Muscle of back (tissue), 13 donors: ENCODE measurements at places on chromosomes 11 and 22. TPM values are rescaled to one million over a fixed set of nuclear protein-coding genes. Genes with fewer than 3 reads are reported as not detected.

Gene DNAJB7
- 0.24 TPM for polyA plus RNA-seq

GRCh38 chr11:124085997-124086846, 29.0 kb upstream of the VWA5A start:
- DNase-seq: no peak

GRCh38 chr11:32775908-32776307, 18.6 kb downstream of the CCDC73 start:
- DNase-seq: no peak

Gene OR52N4
- not detected for polyA plus RNA-seq

DNA sequence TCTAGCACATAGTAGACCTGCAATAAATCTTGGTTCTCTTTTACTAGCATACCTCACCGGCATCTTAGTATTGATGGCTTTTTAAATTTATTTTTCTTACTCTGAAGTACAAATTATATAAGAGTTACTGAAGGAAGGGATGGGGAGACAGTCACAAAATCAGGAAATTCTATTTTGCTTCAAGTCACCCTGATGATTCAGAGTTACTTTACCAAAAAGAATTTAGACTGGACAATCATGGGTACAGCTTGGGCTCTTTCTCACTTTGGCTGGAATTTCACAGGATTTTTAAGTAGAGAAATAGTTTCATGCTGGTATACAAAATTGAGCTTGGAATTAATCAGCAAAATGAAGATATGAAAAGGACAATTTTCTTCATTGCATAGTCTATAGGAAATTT, 919.2 kb downstream of the METTL15 start:
- no peak for DNase-seq

- DNase-seq: no peak
Observed at GRCh38 chr11:19892387-19892786, 179.8 kb downstream of the NAV2 start.

GRCh38 chr22:49928185-49928495, 9.7 kb downstream of the CRELD2 start:
- no peak for DNase-seq

Gene MRGPRF
- polyA plus RNA-seq: 15.2 TPM

DNA sequence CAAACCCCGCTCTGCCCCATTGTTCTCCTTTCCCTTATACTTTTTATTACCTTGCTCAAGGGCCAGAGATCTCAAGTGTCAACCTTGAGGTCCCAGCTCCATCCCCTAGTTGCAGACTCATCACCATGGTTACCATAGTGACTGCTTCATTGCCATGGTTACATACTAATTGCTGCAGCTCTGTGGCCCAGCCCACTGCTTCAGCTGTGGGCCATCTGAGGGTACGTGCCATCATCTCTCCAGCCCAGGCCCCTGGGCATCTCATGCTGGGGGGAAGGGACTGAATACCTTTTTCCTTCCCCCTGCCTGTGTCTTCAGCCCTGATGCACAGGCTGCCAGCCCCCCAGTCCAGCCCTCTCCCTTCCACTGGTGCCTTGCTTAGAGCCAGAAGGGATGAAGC, 22.2 kb downstream of the TREH start:
- no peak for DNase-seq

GRCh38 chr11:76096552-76096951, 109.8 kb downstream of the WNT11 start:
- DNase-seq: no peak

DNA sequence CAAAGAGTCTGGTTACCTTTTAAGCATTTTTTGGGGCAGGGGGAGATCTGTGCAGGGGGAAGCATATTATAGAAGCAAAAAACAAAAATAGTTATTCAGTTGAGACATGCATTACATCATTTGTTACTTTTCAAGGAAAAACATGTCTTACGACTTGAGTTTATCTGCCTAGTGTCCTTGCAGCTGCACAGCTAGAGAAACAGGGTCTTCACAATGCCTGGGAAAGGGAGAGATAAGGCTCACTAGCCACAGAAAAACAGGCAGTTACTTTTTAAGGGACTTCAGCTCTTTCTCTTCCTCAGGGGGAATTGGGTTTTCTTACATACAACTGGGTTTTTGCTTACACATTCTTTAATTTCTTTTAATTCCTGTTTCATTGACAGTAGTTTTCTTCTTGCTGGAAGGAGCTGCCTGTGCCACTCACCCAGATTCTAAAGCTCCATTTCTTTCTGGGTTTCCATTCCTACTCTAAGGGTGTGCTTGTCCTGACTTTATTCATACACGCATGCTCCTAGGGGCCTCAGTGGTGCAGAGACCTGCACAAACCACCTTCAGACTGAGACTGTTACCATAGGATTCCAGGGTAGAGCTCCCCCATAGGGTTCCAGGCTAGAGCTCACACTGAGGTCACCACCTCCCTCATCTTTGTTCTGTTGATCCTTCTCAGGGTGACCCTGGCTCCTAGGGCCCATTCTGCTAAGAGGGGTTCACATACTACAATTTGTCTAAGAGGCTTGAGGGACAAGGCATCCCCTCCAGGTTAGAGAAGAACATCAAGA, 14.7 kb upstream of the UBQLNL start:
- no peak for DNase-seq

GRCh38 chr11:128302425-128303186, 284.8 kb downstream of the ETS1 start:
- no peak for DNase-seq

- DNase-seq: peak; percentile 57
Observed at GRCh38 chr11:61598886-61599868, 18.3 kb upstream of the SYT7 start.

GRCh38 chr11:6397636-6398035, 7.4 kb downstream of the SMPD1 start:
- no peak for DNase-seq

Gene ARHGAP20
- polyA plus RNA-seq: 8.0 TPM

GRCh38 chr11:17683377-17684161, 35.8 kb upstream of the MYOD1 start:
- DNase-seq: no peak

GRCh38 chr11:44149651-44150050, 54.2 kb downstream of the EXT2 start:
- DNase-seq: no peak

GRCh38 chr11:6931146-6931713, 5.0 kb downstream of the ZNF215 start:
- DNase-seq: peak; percentile 16

GRCh38 chr11:88293931-88294330, 43.6 kb downstream of the CTSC start:
- no peak for DNase-seq

- no peak for DNase-seq
Observed at GRCh38 chr22:42763965-42764480, 43.4 kb upstream of the A4GALT start.

Gene LRRC56
- polyA plus RNA-seq: 4.1 TPM

DNA sequence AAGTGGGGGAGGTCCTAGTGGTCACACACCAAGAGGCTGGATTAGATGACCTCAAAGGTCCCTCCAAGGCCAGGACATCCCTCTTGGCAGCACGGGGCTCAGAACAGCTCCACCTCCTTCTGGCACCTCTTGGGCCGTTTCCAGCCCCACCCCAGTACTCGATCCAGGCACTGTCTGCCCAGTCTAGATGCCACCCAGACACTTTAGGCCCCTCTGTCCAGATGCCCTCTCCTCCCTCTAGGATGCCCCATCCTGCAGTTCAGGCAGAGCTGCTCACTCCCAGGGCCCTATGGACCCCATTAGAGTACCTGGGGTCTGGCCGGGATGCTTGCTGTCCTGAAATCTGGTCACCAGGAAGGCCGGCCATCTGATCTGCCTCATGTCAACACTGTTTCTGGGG, 34.7 kb upstream of the PRR5 start:
- no peak for DNase-seq

- no peak for DNase-seq
Observed at GRCh38 chr11:58674609-58675008, 52.1 kb downstream of the CNTF start.

Gene NCR3LG1
- polyA plus RNA-seq: 0.31 TPM

DNA sequence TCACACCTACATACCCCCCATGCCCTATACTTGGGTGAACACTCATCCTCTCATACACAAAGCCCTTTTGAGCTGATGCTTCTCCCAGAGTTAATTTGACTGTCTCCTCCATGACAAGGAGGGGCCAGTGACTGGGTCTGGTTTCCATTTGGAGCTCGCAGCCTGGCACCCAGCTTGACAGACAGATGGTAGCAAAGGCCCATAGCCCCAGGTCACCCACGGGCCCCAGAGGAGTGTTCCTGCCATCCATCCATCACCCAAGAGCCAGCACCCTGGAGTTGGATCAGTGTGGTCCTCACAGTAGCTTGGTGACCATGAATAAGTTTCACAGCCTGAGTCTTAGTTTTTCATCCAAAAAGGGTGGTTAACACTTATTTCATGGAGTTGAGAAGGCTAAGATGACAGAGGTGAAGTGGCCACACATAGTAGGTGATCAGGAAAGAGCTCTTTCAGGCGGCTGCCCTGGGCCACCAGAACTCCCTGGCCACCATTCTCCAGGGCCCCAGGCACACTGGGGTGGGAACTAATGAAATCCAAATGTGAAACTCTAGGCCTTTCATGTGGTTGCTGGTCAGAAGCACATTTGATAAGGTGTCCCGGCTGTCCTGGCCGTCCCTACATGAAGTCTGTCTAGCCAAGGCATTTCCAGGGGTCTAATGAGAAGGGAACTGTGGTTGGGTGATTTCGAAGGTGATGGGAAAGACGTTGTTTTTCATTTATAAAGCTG, 42.4 kb downstream of the LIF start:
- no peak for DNase-seq

- DNase-seq: no peak
Observed at GRCh38 chr22:23395530-23396361, 184.3 kb downstream of the IGLL1 start.

- no peak for DNase-seq
Observed at GRCh38 chr11:123111465-123111864, 49.5 kb upstream of the HSPA8 start.

- DNase-seq: no peak
Observed at GRCh38 chr22:50084614-50085021, 608 bp downstream of the MLC1 start.

DNA sequence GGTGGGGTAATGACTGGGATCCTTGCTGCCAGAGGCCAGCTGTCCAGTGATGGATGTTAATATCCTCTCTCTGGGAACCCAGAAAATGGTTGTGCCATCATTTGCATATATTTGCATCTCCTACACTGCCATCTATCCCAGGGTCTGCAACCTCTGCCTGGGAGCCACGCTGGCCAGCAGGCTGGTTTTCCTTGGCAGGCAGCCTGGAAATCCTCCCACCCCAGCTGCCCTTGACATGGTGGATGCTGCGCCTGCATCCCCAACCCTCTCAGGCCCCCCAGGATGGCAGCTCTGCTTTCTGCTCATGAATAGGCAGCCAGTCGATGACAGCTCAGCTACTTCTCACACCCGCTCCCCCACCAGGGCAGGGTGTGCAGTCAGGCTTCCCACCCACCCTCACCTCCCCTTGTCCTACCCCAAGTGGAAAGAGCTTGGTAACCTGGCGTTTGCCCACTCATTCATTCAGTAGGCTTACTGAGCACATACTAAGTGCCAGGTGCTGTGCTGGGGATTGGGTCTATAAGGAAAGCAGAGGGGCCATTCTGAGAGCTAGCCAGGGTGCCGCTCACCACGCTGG, 202.5 kb downstream of the TRIM29 start:
- peak; percentile 7 for DNase-seq

DNA sequence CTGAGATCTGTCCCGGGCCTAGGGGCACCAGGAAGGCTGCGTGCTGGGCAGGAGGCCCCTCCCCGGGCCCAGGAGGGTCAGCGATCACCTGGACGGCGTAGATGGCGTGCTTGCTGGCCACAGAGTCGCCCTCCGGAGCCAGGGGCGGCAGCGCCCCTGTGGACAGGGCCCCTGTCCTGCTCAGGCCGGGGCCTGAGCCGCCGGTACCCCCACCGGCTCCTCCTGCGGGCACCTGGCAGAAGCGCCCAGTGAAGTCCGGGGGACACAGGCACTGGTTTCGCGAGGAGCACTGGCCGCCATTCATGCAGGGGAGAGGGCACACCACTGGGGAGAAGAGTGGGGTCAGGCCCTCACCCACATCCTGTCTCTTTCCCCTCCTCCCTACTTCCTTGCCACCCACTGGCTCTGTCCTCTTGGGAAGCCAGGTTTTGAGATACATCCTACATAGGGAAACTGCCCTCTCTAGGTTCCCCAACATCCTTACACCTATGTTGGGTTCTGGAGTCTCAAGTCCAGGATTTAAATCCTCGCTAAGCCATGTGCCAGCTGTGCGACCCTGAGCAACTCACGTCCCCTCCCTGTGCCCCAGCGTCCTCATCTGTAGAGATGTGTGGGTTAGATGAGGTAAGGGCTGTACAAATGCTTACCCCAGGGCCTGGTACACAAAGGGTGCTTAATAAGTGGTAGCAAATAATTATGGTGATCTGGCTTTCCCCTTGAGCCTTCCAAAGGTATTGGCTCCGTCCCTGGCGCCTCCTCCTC, 3.9 kb downstream of the LTBP3 start:
- DNase-seq: no peak

- no peak for DNase-seq
Observed at GRCh38 chr22:31122532-31123291, at the start of gene INPP5J. Gene INPP5J, plus strand, starts transcription at chr22:31122966. Its CDS starts 49 bp downstream, at chr22:31123015.

DNA sequence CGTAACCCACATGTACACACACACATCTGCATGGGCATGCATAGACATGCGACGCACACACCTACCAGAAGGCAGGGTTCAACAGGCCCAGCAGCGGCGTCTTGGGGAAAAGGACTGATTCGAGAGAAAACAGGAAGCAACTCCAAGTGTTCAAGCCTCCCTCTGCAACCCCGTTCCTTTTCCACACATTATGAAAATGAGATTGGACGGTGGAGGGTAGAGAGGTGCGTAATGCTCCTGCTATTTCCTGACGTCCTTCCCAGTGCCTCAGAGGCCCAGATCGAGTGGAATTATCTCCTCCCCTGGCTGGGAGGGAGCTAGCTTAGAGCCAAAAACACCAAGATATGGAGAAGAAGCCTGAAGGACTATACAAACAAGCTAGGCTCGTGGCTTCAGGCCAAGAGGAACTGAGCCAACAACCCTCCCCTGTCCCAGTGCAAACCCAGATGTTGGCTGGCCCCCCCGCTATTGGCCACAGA, 289.2 kb downstream of the MN1 start:
- DNase-seq: peak; percentile 95

DNA sequence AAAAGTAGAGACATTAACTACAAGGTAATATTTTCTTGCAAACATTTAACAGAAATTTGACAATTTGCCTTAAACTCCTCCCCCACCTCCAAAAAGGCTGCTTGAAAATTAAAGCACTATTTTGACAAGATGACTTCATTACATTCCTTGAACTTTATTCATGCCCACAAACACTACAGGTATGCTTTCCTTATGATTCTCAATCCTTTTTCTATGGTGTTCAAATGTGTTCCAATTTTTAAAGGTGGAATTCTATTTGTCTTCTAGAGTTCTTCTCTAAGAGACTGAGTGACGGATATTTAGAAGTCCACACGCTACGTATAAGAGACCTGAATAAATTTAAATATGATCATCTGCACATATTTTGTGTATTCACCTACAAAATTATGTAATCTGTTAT, 69.4 kb downstream of the MRTFA start:
- no peak for DNase-seq

Gene IGSF9B
- 10.0 TPM for polyA plus RNA-seq

- DNase-seq: no peak
Observed at GRCh38 chr11:61111786-61112517, 9.7 kb downstream of the CD5 start.

- DNase-seq: no peak
Observed at GRCh38 chr11:7927635-7928034, 3.4 kb downstream of the OR10A6 start.
